ENCODE measurements at places on chromosomes 16 and 17. TPM values are rescaled to one million over a fixed set of nuclear protein-coding genes. Genes with fewer than 3 reads are reported as not detected.

- DNase-seq: peak; percentile 98
Measured at GRCh38 chr16:30096105-30096861, at the start of gene YPEL3. Gene YPEL3, minus strand, starts transcription at chr16:30096213. Its CDS starts 731 bp downstream, at chr16:30095482.

DNA sequence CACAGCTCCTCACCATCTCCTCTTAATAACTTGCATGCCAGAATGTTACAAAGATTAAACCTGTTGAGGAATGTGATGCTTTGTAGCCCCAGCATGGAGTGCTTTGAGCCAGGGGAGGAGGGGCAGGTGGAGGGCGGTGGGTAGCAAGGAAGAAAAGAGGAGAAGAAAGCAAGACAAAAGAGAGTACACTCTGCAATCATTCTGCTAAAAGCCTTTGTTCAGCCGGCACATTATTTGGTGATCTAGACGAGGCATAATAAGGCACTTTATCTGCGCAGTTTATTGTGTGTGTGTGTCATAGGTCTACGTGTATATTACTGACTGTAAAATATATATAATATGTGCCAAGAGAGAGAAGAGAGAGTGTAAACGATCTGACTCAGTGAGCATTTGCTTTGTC is 139.1 kb downstream of the SOX9 start:
- no peak for DNase-seq

C16orf92 gene
- not detected for total RNA-seq

GRCh38 chr17:13086142-13086769 is 68.4 kb upstream of the ELAC2 start:
- no peak for DNase-seq

SLC16A5 gene
- total RNA-seq: 4.0 TPM

- DNase-seq: no peak
Measured at GRCh38 chr17:70202840-70203239, 33.5 kb downstream of the KCNJ2 start.

OTOA gene
- 0.18 TPM for total RNA-seq

DNA sequence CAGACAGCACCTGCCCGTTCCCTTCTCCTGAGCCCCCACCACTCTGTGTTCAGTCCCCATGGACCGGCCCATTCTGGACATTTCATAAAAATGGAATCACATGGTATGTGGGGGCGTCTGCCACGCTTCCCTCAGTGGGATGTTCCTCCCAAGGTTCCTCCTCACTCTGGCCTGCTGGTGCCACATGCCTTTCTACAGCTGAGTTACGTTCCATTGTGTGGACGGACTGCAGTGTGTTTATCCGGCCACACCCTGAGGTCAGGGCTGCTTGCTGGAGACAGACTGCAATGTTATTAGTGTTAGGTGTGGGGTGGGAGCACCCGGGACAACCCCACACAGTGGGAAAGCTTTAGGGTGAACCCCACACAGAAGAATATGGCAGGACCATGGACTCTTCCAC is 5.9 kb upstream of the AATK start:
- DNase-seq: no peak

CRYBA1 gene
- not detected for total RNA-seq

All from pancreas (tissue), 10 donors.